ENCODE measurements at places on chromosomes 13 and 19.

- no peaks in the 10 kb centered on the region for H3K4me1 ChIP-seq
- no peak overlapping the region for H3K27ac ChIP-seq
- H3K27me3 ChIP-seq = peaks cover 34% of the 10 kb centered on the region
- no peaks in the 10 kb centered on the region for H3K36me3 ChIP-seq
Observed at GRCh38 chr19:46115396-46116106, 8.9 kb downstream of the IGFL3 start.

GRCh38 chr19:277131-277530 lies 14.1 kb downstream of the PLPP2 start:
- DNase-seq = no peak
- H3K27ac ChIP-seq = no peak overlapping the region
- H3K4me1 ChIP-seq = no peaks in the 10 kb centered on the region
- H3K27me3 ChIP-seq = peaks cover 38% of the 10 kb centered on the region
- no peak overlapping the region for H3K4me3 ChIP-seq
- no peaks in the 10 kb centered on the region for H3K36me3 ChIP-seq

- H3K27me3 ChIP-seq = no peaks in the 10 kb centered on the region
- H3K36me3 ChIP-seq = no peaks in the 10 kb centered on the region
- no peak for DNase-seq
- H3K4me3 ChIP-seq = no peak overlapping the region
- H3K4me1 ChIP-seq = no peaks in the 10 kb centered on the region
- no peak overlapping the region for H3K27ac ChIP-seq
Observed at GRCh38 chr13:76000131-76000530, 364.0 kb downstream of the LMO7 start.

DNA sequence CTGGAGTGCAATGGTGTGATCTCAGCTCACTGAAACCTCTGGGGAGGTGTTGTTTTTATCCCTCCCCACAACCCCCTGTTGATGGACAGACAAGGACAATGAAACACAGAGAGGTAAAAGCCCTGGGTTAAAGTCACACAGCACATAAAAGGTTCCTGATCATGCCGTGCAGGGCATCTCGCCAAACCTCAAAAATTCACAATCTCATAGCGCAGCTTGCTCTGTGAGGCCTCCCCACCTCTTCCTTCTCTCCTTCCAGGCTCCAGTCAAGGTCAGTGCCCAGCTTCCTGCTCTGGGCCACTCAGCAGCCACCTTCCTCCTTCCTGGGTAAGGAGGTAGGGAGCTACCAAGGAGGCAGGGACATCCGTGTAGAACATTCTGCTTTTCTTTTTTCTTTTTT lies 2.3 kb downstream of the FUT2 start:
- H3K4me3 ChIP-seq = no peak overlapping the region
- H3K4me1 ChIP-seq = peaks cover 14% of the 10 kb centered on the region
- no peak overlapping the region for H3K27ac ChIP-seq
- H3K27me3 ChIP-seq = peaks cover 7% of the 10 kb centered on the region
- no peaks in the 10 kb centered on the region for H3K36me3 ChIP-seq

GRCh38 chr13:34303346-34303745 lies 485.4 kb downstream of the RFC3 start:
- no peaks in the 10 kb centered on the region for H3K4me1 ChIP-seq
- H3K4me3 ChIP-seq = no peak overlapping the region
- H3K36me3 ChIP-seq = no peaks in the 10 kb centered on the region
- no peaks in the 10 kb centered on the region for H3K27me3 ChIP-seq
- no peak overlapping the region for H3K27ac ChIP-seq
- DNase-seq = no peak

GRCh38 chr13:77789376-77789775 lies 91.9 kb downstream of the SLAIN1 start:
- no peaks in the 10 kb centered on the region for H3K4me1 ChIP-seq
- DNase-seq = no peak
- H3K36me3 ChIP-seq = peaks cover 6% of the 10 kb centered on the region
- H3K27ac ChIP-seq = no peak overlapping the region
